ENCODE measurements at places on chromosomes 16 and 17. TPM values are rescaled to one million over a fixed set of nuclear protein-coding genes. Genes with fewer than 3 reads are reported as not detected.

The PTX4 gene
- total RNA-seq, result 0.20 TPM

The SLC16A13 gene
- 14.3 TPM for total RNA-seq

The CES1 gene
- not detected for total RNA-seq

The SEPTIN1 gene
- 195 TPM for total RNA-seq

The SCN4A gene
- total RNA-seq, result 0.13 TPM

The MPG gene
- 73.9 TPM for total RNA-seq

The KRTAP4-4 gene
- not detected for total RNA-seq

The CNTD1 gene
- total RNA-seq, result not detected

The DYNLL2 gene
- total RNA-seq, result 35.8 TPM

The UTS2R gene
- 0.20 TPM for total RNA-seq

The ZMYND15 gene
- total RNA-seq, result not detected

The TMEM100 gene
- total RNA-seq, result not detected

The COPZ2 gene
- 5.8 TPM for total RNA-seq

The ADAD2 gene
- not detected for total RNA-seq

The KCNJ18 gene
- not detected for total RNA-seq

The C1QTNF8 gene
- not detected for total RNA-seq

The LPO gene
- not detected for total RNA-seq

The TM4SF5 gene
- not detected for total RNA-seq

The CDRT15 gene
- total RNA-seq, result not detected

The GDPD3 gene
- total RNA-seq, result 4.3 TPM

The LRRC46 gene
- total RNA-seq, result 0.70 TPM

The YPEL2 gene
- total RNA-seq, result 7.9 TPM

The DPEP1 gene
- not detected for total RNA-seq

The UMOD gene
- not detected for total RNA-seq

The CDH1 gene
- total RNA-seq, result 0.64 TPM

The DNAI2 gene
- total RNA-seq, result 0.12 TPM

The EVPLL gene
- total RNA-seq, result not detected

The TBC1D3H gene
- not detected for total RNA-seq

The SCPEP1 gene
- total RNA-seq, result 11.6 TPM

The ZNF821 gene
- total RNA-seq, result 7.4 TPM

The EFCAB13 gene
- 2.8 TPM for total RNA-seq

Measured in activated T-helper 1 cell treated with anti-CD3 and anti-CD28 coated beads, Interleukin-12 subunit alpha, Interleukin-12 subunit beta, Interleukin-2, Interleukin-4 antibody, amounts not matched to agents 30 ng/mL and 10 ng/mL and 1 ng/mL, durations not matched to agents 14 hours and 24 hours and 36 hours (primary cell).